AG04449 (cell line): ENCODE measurements at places on chromosomes 3 and 15.
A peak's percentile ranks its signal among the peaks of the same experiment; 100 is the strongest.

DNA sequence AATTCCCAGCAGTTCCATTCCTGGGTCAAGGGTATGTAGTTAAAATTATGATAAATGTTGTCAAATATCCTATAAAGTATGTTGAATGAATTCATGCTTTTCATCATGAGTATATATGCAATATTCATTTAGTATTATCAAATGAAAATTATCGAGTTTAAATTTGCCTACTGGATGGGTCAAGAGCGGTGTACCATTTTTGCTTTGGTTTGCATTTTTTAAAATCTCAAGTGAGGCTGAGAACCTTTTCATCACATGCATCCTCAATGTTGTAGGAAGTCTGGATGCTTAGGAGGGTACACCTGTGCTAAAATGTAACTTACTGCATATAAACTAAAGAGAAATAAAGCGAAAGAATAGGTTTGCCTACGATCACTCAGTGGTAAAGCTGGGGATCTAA, 95.5 kb upstream of the MYO5C start:
- no peak for DNase-seq

GRCh38 chr3:161104561-161105551, at the start of gene B3GALNT1:
Gene B3GALNT1, minus strand, starts transcription at chr3:161105349. Its CDS starts 18,595 bp downstream, at chr3:161086754.
- DNase-seq: peak; percentile 7

DNA sequence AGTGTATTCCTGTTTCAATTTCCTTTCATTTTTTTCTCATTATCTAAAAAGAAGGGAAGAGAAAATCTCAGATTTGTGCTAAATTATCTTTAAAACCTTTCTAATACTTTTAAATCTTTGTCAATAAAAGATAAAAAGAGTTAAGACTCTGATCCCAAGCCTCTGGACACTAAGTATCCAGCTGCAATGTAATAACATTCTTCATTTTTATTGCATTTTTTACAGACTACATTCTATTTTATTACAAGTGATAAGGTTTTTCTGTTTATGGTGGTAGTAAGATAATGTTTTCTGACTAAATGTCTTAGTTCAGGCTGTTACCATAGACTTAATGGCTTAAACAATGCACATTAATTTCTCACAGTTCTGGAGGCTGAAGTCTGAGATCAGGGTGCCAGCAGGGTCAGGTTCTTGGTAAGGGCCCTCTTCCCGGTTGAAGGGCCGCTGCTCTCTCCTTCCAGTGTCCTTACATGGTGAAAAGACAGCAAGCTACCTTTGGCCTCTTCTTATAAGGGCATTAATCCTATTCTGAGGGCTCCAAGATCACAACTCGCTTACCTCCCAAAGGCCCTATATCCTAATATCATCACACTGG, 19.7 kb downstream of the KCNAB1 start:
- no peak for DNase-seq

DNA sequence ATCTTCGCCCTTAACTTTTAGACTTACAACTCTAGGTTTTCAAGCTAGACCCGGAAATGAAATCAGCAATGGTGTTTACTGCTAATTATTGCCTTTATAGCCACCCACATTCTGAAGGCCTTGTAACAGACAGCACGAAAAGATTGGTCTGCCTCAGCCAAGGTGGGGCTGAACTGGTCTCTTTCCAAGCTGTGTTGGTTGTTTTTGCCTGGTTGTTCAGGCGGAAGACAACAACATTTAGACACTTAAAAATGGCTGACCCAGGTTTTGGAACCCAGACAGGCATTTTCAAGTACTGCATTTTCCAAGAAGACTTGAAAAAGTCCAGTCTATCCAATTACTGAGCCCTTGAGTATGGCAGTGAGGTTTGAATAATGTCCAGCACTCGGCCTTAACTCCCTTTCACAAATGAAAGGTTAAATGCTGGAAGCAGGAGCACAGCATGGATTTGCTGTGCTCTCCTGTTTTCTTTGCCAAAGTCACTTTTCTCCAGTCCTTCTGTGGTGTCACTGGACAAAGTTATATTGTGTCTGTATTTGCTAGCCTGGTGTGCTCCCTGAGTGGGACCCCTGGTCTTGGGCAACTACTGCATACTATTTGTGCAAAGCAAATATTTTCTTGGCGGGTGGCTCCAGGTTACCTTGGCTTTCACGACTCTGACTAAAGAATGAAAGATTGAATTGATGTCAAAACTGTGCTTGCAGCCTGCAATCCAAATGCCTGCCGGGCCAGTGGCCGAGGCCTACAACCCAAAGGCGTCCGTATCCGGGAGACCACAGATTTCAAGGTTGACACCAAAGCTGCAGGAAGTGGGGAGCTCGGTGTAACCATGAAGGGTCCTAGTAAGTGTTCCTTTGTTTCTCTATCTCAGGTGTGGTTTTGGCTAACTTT, 93.5 kb downstream of the FLNB start:
- DNase-seq: no peak

DNA sequence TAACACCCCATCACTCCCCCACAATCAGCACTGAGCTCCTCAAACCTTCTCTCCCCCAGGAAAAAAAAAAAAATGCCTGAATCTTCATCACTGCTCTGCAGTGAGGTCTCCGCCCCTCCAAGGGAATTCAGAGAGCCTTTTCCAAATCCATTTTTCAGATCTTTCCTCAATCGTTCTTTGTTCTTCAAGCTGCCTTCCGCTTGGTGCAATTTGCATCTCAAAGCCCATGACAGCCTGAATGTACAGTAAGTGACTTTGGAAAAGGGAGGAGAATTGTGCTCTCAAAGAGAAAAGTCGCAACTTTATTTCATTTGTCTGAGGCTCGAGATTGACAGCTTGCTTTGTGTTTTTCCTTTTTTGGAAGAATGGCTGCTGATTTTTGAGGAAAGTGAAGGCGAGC, 75.0 kb downstream of the CORO2B start:
- no peak for DNase-seq

DNA sequence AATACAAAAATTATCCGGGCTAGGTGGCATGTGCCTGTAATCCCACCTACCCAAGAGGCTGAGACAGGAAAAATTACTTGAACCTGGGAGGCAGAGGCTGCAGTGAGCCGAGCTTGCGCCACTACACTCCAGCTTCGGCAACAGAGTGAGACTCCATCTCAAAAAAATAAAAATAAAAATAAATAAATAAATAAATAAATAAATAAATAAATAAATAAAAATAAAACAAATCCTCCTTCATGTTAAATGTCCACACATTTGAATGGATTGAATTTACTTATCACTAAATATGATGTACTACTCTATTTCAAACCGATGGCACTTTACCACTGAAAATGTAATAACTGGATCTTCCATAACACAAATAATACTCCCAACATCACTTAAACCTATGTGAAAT, 36.3 kb downstream of the ZBTB20 start:
- DNase-seq: no peak

- DNase-seq: no peak
These were observed 120.3 kb upstream of the GOLGA8J start for GRCh38 chr15:29962407-29962806.

GRCh38 chr15:94588993-94589392, 357.6 kb downstream of the MCTP2 start:
- no peak for DNase-seq

DNA sequence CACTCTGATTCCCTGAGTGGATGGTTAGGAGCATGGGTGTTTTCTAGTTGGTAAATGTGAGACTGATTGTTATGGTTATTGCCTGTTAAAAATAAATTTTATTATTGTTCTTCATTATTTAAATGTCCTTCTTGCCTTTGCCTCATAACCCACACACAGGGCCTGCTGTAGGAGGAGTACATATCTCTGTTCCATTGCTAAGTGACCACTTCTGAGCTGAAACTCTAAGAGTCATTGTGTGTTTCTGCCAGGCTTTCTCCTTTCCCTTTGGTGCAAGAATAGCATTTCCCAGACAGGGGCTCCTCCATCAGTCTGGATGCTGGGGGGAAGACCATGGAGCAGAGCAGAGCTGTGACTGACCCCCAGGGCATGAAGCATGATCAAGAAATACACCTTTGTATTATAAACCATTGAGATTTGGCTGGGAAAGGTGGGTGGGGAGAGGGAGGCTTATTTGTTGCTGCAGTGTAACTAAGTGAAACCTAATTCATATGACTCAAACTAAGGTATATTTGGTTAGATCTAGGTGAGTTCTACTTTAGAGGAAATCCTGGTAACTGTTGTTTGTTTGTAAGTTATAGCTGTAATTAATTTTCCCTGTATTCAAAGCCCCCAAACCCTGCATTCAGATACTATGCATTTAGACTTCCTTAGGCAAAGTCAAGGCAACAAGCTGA, 137.4 kb downstream of the TGFBR2 start:
- DNase-seq: no peak

- no peak for DNase-seq
These were observed 571.6 kb upstream of the NR2F2 start for GRCh38 chr15:95758851-95759250.

GRCh38 chr3:161452179-161452578, 44.4 kb upstream of the OTOL1 start:
- DNase-seq: no peak

GRCh38 chr3:50271314-50271936, 2.5 kb downstream of the SEMA3B start:
- no peak for DNase-seq

- DNase-seq: no peak
These were observed 32.2 kb upstream of the B3GNT5 start for GRCh38 chr3:183220828-183221227.

DNA sequence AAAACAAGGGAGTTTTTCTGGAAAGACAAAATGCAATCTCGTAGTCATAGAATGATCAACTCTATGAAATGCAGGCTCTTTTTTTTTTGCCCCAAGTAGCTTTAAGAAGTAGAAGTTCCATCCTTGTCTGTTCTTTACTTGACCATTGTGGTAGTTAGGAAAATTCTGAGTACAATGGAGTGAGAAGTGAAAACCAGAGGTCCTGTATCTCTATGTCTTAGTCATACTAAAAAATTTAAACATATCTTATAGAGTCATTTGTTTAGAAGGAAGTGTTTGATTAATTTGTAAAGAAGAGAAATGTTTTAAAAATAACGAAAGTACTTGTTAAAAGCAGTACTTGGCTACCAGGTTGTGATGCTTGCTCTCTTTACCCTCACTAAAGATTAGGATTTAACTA, 52.4 kb downstream of the PRKCI start:
- no peak for DNase-seq

DNA sequence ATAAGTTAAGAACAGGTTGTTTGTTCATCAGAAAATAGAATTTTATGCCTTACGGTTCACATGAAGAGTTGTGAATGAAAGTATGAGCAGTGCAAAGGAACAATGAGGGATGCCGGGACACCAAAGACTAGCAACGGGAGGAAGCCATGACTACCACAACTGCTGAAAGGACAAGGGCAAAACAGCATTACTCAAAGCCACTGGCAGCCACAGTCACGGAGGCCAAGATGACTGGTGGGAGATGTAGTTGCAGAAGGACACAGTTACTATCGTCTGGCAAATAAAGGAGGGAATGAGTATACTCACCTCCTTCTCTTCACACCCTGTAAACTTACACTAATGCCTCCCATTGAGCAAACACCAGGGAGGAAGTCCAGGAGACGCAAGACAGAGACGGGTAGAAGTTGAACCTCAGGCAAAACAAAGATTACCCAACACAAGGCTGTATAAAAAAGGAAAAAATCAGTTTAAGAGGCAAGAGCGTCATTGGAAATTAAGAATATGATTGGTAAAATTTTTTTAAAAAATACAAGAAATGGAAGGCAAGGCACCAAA, 675.5 kb downstream of the FHIT start:
- DNase-seq: no peak

- no peak for DNase-seq
These were observed 3.5 kb downstream of the SEC13 start for GRCh38 chr3:10317311-10317960.

- no peak for DNase-seq
These were observed 12.1 kb upstream of the RYR3 start for GRCh38 chr15:33298631-33299030.

GRCh38 chr3:181851063-181851462, 139.3 kb downstream of the SOX2 start:
- no peak for DNase-seq

DNA sequence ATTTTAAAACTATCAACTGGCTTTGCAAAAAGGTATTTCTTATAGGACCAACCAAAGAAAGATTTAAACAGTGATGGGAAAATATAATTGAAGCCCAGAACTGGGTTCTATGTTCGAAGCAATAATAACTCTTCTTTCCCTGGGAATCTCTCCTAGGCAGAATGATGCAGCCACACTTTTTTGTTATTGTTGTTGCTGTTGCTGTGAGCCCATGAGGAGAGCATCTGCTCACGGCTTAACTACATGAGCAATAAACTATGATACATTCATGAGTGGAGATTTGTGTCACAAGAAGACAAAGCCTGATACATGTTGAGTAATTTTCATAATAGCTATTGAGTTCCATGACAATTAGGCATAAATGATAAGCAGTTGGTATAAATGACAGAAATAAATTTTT, 80.5 kb downstream of the CRTC3 start:
- peak; percentile 24 for DNase-seq

DNA sequence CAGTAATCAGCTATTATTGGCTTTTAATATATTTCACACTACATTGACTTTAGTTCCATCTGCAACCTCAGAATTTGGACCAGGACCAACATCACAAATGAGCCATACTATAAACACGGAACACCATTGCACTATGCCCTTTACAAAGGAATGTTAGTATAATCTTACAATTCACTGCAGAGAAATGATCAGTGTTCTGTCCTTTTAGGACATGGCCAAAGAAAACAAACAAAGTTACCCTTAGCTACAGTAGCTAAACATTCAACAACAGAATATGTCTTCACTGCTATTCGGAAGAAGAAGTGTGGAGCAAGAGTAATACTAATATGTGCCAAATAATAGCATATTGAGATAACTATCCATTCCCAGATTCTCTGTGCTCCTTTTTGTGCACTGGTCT, 90.4 kb downstream of the NAALADL2 start:
- DNase-seq: peak; percentile 97

- peak; percentile 81 for DNase-seq
These were observed 9.7 kb downstream of the STOML1 start for GRCh38 chr15:73982222-73982962.

DNA sequence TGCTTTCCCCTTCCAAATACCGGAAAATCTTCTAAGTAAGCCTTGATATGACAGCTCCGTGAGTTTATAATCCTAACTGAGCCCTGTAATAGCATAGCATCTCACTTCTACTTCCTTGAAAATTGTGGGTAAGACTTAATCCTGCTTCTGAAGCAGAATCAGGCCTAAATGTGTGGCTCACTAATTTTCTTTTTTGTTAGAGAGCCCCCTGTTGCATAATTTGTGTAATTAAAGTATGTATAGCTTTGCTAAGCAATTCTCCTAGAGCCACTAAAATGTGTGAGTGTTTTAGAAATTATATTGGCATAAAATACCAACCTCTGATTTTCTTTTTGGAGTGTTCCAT, 304.4 kb downstream of the FGF12 start:
- no peak for DNase-seq

GRCh38 chr3:171965067-171965712, 74.2 kb upstream of the FNDC3B start:
- no peak for DNase-seq
